ENCODE measurements at places on chromosomes 12 and 14. TPM values are rescaled to one million over a fixed set of nuclear protein-coding genes. Genes with fewer than 3 reads are reported as not detected.
A peak's percentile ranks its signal among the peaks of the same experiment; 100 is the strongest.

Gene CLEC2A
- not detected for total RNA-seq

- DNase-seq = no peak
Measured at GRCh38 chr14:70680748-70681147, 39.0 kb downstream of the TTC9 start.

GRCh38 chr12:54014377-54015017, 5.7 kb downstream of the HOXC8 start:
- DNase-seq = no peak

DNA sequence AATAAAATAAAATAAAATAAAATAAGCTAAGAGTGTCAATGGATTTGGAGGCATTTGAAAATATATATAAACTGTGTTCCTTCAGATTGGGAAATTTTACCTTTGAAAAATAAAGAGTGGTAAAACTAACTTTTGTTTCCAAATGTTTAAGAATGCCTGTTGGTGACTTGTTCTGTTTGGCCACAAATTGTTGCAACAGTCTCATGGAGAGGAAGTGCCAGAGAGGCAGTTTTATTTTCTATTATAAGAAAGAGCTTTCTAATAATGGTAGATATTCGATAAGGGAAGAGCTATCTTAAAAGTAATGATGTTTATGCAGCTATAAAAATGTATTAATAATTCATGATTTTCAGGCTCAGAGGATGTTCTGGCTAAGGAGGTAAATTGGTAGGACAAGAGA, 68.8 kb upstream of the MDGA2 start:
- DNase-seq = no peak

- DNase-seq = no peak
Measured at GRCh38 chr14:90184571-90185266, 71.6 kb upstream of the PSMC1 start.

- DNase-seq = peak; percentile 93
Measured at GRCh38 chr12:15688202-15688736, 100.9 kb downstream of the EPS8 start.

DNA sequence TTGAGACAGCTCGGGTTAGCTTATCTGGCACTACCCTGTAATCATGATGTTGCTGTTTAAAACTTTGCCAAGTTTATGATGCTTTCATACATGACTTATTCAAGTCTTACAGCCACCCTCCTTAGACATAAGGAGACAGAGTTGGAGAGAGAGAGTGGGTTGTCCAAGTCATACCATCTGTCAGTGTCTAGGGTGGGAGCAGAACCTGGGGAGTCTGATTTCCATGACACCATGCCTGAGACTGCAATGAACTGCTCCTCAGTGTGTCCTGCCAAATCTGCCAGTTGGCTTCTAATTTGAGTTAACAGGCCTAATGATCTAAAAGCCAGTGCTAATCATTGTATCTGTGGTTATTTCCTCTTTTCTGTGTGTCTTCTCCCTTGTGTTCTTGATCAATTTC, 43.7 kb upstream of the PHC1 start:
- DNase-seq = no peak

- DNase-seq = no peak
Measured at GRCh38 chr12:30614031-30614430, 81.6 kb downstream of the IPO8 start.

Gene HOTAIR
- total RNA-seq = 4.5 TPM

DNA sequence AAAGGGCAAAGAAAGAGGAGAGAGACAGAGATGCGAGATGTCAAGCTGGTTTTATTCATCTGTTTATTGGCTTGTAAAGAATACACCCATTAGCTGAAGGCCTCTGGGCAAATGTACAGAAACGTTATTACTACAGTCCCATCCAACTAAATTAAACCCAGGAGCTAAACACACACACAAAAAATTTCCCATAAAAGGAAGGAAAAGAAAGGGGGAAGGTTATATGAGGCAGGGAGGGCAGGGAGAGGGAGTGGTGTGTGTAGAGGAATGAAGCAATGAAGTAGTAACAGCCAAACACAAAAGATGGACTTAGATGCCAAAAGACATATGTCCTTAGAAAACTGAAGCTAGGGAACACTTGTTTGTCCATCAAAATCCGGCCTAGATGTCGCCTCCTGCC, 3.1 kb upstream of the MFAP5 start:
- DNase-seq = no peak

DNA sequence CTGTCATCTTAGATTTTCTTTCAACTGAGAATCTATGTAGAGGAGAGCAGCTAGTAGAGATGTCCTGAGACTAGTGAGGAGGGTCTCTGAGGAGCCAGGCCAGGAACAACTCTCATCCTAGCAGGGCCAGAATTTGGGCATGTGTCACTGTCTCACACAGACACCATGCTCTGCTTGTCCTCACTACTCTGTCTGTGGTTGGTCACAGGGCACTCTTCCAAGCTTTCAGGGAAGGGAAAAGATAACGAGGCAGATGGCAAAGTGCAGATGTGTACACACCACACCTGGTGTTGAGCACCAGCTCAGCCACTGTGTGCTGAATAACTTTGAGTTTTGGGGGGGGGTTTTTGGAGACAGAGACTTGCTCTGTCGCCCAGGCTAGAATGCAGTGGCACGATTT, 2.5 kb downstream of the SSPN start:
- no peak for DNase-seq

DNA sequence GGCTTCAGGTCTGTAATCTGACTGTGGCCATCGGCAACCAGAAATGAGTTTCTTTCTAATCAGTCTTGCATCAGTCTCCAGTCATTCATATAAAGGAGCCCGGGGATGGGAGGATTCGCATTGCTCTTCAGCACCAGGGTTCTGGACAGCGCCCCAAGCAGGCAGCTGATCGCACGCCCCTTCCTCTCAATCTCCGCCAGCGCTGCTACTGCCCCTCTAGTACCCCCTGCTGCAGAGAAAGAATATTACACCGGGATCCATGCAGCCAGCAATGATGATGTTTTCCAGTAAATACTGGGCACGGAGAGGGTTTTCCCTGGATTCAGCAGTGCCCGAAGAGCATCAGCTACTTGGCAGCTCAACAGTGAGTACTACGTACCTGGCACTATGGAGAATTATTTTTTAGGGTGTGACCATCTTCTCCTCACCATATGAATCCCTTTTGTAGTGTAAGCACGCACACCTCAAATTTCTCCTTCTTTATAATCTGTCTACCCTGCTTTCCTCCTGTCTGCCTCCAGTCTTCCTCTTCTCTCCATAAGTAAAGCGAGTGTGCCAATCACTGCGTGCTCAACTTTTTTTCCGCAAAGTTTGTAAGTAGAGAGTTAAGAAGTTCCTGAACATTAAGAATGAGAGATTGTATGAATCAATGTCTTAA, at the start of gene TPH2:
Gene TPH2 (plus strand): TSS at position 118 of the 658 bp plus-strand sequence. CDS start 142 bp downstream, at position 260.
- DNase-seq = peak; percentile 54

GRCh38 chr14:34489324-34489723, 27.3 kb upstream of the SPTSSA start:
- no peak for DNase-seq

DNA sequence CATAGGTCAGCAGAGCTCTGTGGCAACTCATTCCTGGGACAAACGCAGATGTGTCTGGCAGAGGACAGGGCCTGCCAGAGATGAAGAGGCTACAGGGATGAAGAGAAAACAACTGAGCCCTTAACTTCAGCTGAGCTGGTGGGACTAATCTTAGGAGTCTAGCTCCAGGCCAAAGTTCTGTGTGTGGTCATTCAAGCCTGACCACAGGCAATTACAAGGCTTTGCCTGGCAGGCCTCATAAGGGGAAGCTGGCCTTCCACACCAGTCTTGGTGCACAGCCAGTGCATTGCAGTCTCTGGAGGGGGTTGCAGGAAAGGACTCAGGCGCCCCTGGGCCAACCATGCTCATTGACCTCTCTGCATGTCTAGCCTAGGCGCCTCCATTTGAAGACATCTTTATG, 127.6 kb upstream of the DAAM1 start:
- DNase-seq = no peak

- DNase-seq = no peak
Measured at GRCh38 chr14:72518809-72519377, 375.0 kb downstream of the DPF3 start.

- DNase-seq = no peak
Measured at GRCh38 chr12:19872621-19873540, 433.6 kb downstream of the AEBP2 start.

- DNase-seq = peak; percentile 9
Measured at GRCh38 chr14:79971330-79971729, 240.0 kb downstream of the DIO2 start.

Gene DDN
- 0.13 TPM for total RNA-seq

- DNase-seq = no peak
Measured at GRCh38 chr14:63470962-63471793, 72.0 kb downstream of the PPP2R5E start.

Gene SLC35E3
- 0.99 TPM for total RNA-seq

DNA sequence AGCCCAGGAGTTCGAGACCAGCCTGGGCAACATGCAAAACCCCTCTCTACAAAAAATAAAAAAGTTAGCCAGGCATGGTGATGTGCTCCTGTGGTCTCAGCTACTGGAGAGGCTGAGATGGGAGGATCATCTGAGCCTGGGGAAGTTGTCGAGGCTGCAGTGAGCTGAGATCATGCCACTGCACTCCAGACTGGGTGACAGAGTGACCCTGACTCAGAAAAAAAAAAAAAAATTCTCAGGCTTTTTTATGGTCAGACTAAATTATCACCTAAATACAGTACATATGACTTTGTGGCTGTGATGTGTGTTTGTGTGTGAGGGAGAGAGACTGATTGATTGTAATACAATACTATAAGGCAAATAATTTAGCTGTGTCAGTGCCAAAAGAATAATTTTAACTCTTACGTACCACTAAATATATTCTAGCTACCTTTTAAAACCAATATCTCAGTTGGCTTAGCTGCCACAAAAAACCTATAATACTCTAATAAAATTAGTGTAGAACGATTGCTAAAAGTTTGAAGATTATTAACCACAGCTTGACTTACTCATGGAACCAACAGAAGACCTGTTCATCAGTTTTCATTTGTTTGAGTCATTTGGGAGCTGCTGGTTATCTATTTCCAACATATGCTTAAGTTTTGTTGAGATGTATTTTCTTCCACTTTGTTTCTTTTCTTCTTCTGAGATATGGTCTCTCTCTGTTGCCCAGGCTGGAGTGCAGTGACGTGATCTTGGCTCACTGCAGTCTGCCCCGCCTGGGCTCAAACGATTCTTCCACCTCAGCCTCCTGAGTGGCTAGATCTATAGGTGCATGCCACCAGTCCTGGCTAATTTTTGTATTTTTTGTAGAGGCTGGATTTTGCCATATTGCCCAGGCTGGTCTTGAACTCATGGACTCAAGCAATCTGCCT, 58.0 kb downstream of the DIP2B start:
- DNase-seq = no peak

DNA sequence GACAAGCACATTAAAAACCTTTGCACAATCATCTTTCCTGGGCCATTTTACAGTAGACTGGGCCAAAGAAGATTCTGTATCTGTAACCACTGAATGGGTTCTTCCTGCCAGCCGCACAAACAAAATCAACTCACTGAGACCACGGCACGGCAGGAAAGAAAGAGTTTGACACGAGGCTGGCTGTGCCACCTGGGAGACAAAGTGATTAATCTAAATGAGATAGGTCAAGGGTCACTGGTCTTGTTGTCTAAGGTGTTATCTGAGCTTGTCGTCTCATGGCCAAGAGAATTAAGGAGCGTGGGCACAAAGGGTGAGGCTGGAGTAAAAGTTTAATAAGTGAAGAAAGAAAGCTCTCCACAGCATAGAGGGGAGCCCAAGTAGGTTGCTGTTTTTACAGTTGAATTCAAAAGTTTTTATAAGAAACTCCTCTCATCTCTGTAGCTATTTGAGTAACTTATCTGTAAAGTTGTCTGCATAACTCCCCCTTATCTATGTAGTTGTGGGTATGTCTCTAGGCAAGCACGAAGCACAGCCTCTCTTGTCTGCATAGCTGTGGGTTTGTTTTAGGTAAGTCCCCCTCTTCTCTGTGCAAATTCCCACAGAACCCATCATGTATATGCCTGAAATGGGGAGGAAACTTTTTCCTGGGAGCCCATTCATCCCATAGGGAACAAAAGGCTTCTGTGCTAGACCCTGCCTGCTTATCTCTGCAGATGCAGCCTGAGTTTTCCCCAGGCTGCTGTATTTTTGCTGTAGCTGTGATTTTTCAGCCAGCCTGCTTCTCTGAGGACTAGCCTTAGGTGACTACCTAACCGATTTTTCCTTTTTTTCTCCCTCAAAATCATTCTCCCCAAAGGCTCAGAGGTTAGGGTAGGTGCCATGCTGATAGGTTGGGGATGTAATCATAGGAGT, 1314.6 kb upstream of the TMEM132C start:
- no peak for DNase-seq

GRCh38 chr14:30888480-30889243, 14.3 kb downstream of the COCH start:
- no peak for DNase-seq

DNA sequence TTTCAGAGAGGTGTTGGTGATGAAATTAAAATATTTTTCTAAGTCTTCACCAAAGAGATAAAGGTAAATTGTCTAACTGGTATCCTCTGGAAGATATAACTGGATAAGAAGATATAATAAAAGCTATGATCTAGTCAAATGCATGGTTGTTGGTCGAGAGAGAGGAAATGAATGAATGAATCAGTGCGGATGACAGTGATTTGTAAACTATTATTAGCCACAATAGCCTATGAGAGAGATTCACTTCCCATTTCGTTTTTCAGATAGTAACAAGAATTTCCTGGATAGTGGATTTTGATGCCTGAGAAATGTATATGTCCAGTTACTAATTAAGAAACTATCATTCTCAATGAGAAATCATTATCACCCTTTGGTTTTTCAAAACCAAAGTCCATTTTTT, 63.1 kb downstream of the HEATR5A start:
- DNase-seq = no peak

- DNase-seq = peak; percentile 70
Measured at GRCh38 chr14:59454139-59454538, 11.0 kb downstream of the GPR135 start.

GRCh38 chr14:38901791-38902190, 201.2 kb downstream of the SEC23A start:
- no peak for DNase-seq

Gene ADAMTS20
- total RNA-seq = not detected

Gene ANO4
- total RNA-seq = not detected
